Tibial nerve (tissue), 4 donors: ENCODE measurements at places on chromosomes 6 and 20. TPM values are rescaled to one million over a fixed set of nuclear protein-coding genes. Genes with fewer than 3 reads are reported as not detected.
A peak's percentile ranks its signal among the peaks of the same experiment; 100 is the strongest.

Gene LIN28B
- not detected for total RNA-seq

Gene LTA
- not detected for total RNA-seq

Gene SLC44A4
- total RNA-seq: 0.22 TPM

Gene COL11A2
- 1.5 TPM for total RNA-seq

Gene FERMT1
- total RNA-seq: 0.78 TPM

Gene TRERF1
- 5.2 TPM for total RNA-seq

Gene TEAD3
- total RNA-seq: 9.8 TPM

GRCh38 chr20:38859070-38859690 is 53.7 kb downstream of the PPP1R16B start:
- H3K36me3 ChIP-seq: no peaks in the 10 kb centered on the region
- H3K4me3 ChIP-seq: no peak overlapping the region
- H3K27ac ChIP-seq: peak overlapping the region; percentile 50
- DNase-seq: no peak
- H3K4me1 ChIP-seq: no peaks in the 10 kb centered on the region

DNA sequence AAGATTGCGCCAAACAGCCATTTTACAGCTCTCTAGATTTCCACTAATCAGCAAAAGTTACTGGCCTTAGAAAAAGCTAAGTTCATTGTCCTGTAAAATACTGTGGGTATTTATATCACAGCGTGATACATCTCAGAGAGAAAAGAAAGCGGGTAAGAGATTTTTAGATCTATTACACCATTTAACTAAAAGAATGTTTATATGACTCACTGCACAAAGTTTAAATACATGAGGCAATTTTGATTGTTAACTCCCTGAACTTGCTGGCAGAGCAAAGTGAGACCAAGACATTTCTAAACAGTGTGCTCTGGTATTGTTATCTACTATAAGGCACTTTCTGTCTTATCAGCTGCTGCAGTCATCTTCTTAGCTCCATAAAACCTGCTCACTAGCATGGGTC is 314.3 kb downstream of the EPHA7 start:
- no peak overlapping the region for H3K4me3 ChIP-seq
- no peak for DNase-seq
- H3K4me1 ChIP-seq: no peaks in the 10 kb centered on the region
- H3K36me3 ChIP-seq: no peaks in the 10 kb centered on the region

DNA sequence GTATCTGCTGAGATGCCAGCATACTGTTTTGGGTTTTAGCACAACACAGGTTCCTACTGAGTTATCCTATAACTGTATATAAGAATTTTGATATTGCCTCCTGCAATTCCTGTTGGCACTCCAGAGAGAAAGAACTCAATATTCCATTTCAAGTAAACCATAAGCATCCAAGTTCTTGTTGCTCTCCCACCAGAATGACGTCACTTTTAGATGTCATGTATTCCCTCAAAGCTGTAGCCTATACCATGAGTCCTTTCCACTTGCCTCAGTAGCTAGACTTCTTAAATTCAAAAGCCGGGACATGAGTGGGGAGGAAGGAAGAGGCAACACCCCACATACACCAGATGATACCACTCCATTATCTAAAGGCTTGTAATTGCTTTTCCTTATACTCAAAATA is 171.5 kb downstream of the ALDH8A1 start:
- no peaks in the 10 kb centered on the region for H3K36me3 ChIP-seq
- no peak for DNase-seq
- H3K27ac ChIP-seq: no peak overlapping the region
- H3K27me3 ChIP-seq: no peaks in the 10 kb centered on the region
- H3K4me3 ChIP-seq: no peak overlapping the region

DNA sequence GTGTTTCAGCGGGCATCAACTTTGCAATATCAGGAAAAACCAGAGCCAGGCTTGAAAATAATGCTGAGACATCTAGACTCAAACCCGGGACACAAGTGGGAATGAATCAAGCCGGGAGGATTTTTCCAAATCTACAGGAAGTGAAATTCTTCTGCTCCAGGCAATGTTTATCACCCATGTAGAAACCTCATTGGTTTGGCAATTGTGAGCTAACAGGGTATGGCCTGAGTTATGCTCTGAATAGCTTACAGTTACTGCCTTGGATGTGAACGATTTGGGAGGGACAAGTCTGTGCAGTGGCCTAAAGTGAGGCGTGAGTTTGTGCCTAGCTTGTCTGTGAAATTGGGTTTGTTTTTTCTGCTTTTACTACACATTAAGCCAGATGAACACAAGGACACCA is 87.4 kb downstream of the PCSK2 start:
- no peak for DNase-seq
- H3K4me1 ChIP-seq: no peaks in the 10 kb centered on the region
- no peak overlapping the region for H3K27ac ChIP-seq
- H3K4me3 ChIP-seq: no peak overlapping the region
- H3K27me3 ChIP-seq: peaks cover 8% of the 10 kb centered on the region

DNA sequence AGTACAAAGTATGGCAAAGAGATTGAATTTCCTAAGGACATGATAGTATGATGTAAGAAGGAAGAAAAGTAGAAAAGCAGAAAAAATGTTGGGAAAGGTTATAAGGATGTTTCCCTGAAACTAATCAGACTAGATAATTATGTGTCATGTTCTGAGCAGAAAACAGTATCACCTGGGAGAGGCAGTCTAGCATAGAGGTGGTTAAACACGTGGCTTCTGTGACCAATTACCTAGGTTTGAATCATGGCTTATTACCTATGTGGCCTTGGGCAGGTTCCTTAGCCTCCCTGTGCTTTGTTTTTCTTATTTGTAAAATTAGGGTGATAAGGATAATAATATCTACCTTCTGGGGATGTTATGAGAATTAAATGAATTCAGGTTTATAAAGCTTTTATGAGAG is 38.0 kb downstream of the SCGN start:
- H3K27me3 ChIP-seq: no peaks in the 10 kb centered on the region
- no peak overlapping the region for H3K4me3 ChIP-seq
- H3K27ac ChIP-seq: no peak overlapping the region
- H3K4me1 ChIP-seq: no peaks in the 10 kb centered on the region
- no peaks in the 10 kb centered on the region for H3K36me3 ChIP-seq

GRCh38 chr20:57867807-57868206 is 158.0 kb upstream of the PMEPA1 start:
- no peaks in the 10 kb centered on the region for H3K4me1 ChIP-seq
- no peak for DNase-seq
- H3K27ac ChIP-seq: no peak overlapping the region
- H3K36me3 ChIP-seq: no peaks in the 10 kb centered on the region

DNA sequence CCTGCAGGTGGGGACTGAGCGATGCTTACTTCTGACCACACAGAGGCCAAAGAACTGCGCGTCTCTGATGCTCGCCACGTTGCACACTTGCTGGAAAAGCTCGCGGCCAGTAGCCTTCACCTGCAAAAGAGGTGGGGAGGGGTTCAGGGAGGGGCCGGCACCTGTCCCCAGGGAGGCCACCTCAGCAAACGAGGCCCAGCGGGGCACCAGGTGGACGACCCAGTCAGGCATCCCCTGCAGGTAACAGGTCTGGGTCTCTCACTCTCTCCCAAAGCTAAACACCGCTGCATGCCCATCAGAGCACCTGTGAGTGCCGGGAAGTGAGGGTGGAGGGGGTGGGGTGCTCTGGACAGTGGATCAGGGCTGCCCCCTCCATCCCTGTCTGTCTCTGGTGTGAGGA is 3.8 kb downstream of the FRMD1 start:
- H3K4me1 ChIP-seq: peaks cover 30% of the 10 kb centered on the region
- no peaks in the 10 kb centered on the region for H3K27me3 ChIP-seq
- H3K27ac ChIP-seq: no peak overlapping the region
- H3K4me3 ChIP-seq: no peak overlapping the region

- H3K27me3 ChIP-seq: no peaks in the 10 kb centered on the region
- DNase-seq: no peak
- no peaks in the 10 kb centered on the region for H3K36me3 ChIP-seq
- no peak overlapping the region for H3K27ac ChIP-seq
These were observed 188.5 kb upstream of the PMEPA1 start for GRCh38 chr20:57898332-57898731.

- no peaks in the 10 kb centered on the region for H3K4me1 ChIP-seq
- no peak overlapping the region for H3K27ac ChIP-seq
- peak overlapping the region; percentile 69 for H3K4me3 ChIP-seq
- no peaks in the 10 kb centered on the region for H3K27me3 ChIP-seq
- no peak for DNase-seq
- no peaks in the 10 kb centered on the region for H3K36me3 ChIP-seq
These were observed 1.1 kb upstream of the MYB start for GRCh38 chr6:135179920-135180541.

DNA sequence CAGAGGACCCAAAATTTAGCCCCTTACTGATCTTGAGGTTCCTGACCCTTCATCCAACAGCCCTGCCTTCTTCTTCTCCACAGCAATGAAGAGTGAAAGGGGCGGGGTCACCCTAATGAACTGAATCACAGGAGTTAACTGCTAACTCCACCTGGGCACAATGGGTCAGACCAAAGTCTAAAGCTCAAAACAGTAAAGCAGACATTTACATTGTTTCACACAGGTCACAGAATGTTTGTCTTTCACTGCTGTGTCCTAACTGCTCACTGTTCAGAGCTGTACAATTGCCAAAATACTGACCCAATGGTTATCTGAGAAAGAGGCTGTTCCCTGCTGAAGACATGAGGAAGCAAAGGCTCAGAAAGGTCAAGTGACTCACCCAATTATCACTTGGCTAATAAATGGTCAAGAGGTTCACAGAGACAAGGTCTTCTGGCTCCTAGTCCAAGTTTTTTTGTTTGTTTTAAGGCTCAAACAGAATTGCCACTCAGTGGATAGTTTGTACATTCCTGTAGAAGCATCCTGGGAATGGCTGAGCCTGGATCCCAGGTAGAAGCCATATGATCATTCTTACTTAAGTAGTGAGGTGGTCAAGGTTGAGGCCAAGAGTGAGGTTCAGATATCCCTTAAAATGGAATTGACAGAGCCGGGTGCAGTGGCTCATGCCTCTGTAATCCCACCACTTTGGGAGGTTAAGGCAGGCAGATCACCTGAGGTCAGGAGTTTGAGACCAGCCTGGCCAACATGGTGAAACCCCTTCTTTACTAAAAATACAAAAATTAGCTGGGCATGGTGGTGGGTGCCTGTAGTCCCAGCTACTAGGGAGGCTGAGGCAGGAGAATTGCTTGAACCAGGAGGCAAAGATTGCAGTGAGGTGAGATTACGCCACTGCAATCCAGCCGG is 35.1 kb upstream of the FAM83C start:
- no peaks in the 10 kb centered on the region for H3K36me3 ChIP-seq
- no peak overlapping the region for H3K4me3 ChIP-seq
- no peaks in the 10 kb centered on the region for H3K27me3 ChIP-seq
- no peaks in the 10 kb centered on the region for H3K4me1 ChIP-seq

GRCh38 chr20:64254571-64255360 is 782 bp upstream of the PCMTD2 start:
- H3K27me3 ChIP-seq: peaks cover 15% of the 10 kb centered on the region
- DNase-seq: no peak
- H3K4me3 ChIP-seq: peak overlapping the region; percentile 97
- H3K27ac ChIP-seq: peak overlapping the region; percentile 89
- H3K36me3 ChIP-seq: no peaks in the 10 kb centered on the region

- no peak for DNase-seq
- H3K4me3 ChIP-seq: no peak overlapping the region
- no peaks in the 10 kb centered on the region for H3K36me3 ChIP-seq
- H3K4me1 ChIP-seq: no peaks in the 10 kb centered on the region
- no peak overlapping the region for H3K27ac ChIP-seq
These were observed 441.4 kb upstream of the PLCB4 start for GRCh38 chr20:8627340-8628004.
